ENCODE measurements at places on chromosomes 11 and 22.

GRCh38 chr22:25892678-25893077 lies 150.7 kb downstream of the MYO18B start:
- no peak for DNase-seq

DNA sequence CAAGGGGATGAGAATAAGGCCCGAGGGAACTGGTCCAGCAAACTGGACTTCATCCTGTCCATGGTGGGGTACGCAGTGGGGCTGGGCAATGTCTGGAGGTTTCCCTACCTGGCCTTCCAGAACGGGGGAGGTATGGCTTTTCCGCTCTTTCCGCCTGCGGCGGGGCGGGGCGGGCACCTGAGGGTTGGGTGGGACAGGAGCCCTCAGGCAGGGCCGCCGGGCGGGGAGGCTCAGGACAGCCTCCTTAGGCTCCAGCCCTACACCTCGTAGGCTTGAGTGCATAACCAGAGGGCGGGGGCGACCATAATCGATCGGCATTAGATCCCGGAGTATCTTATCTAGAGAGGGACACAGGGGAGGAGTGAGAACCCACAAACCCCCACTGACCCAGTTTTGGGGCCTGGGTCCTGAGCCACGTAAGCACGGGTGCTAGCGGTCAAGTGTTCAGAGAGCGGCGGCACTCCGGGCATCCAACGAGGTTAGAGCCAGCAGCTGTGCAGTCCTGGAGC lies 4.9 kb downstream of the SLC6A5 start:
- DNase-seq: no peak

DNA sequence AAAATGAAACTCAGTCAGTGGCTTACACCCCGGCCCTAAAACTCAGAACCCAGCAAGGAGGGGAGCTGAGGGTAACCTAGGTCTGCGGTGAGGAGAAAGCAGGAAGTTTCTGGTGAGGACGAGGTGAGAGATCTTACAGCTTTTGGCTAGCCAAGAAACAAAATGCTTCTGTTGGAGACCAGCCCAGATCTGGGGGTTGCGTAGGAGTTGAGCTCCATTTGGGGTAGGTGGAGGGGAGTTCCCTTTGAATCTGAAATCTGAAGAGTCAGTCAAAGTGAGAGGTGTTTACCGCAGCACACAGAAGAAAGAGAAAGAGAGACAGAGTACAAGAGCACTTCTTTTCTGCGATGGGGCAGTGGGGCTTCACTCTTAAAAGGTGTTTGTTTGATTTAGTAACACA lies 29.6 kb downstream of the EHF start:
- peak; percentile 19 for DNase-seq

DNA sequence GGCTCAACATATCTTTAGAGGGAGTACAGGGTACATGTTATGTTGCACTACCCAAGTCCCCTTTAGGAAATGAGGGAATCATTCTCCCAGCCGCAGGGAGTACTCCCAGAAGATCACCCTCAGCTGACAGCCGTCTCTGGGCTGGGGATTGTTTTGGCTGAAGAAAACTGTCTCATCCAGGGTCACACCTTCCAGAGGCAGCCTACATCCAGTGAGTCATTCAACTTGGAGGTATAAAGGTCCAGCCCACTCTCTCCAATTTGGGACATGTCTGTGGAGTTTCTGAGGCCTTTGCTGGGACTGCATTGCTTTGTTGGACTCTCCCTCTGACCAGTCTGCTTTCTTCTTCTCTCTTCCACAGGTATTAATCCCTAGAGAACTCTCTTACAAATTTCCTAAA lies 42.1 kb downstream of the RASSF10 start:
- DNase-seq: no peak

DNA sequence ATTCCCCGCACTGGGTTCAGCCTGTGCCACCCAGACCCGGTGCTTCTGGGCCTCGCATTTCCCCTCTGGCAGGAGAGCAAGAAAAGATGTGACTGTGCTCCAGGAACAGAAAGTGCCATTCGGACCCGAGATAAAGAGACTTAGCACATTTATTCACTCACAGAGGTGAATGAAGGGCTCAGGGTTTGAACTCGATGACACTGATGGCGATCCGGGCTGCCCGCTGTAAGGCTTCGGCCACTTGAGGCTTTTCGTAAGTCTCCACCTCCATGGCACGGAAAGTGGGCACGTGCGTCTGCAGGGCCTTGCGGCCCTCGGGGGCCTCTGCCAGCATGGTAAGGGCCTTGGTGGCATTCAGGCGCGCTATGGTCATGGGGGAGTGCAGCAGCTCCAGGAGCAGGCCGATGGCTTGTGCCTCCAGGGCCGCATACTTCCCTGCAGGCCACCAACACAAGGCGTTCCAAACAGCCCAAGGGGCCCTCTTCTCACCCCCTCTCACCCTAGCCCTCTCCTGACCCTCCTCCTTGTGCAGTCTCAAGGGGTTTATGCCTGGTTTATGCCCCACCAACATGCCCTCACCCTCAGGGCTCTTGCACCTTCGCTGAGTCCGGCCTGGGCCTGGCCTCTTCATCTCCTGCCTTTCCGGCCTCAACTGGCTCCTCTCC lies 10.9 kb upstream of the GNAZ start:
- no peak for DNase-seq

GRCh38 chr11:85965202-85965601 lies 103.7 kb downstream of the PICALM start:
- DNase-seq: no peak

DNA sequence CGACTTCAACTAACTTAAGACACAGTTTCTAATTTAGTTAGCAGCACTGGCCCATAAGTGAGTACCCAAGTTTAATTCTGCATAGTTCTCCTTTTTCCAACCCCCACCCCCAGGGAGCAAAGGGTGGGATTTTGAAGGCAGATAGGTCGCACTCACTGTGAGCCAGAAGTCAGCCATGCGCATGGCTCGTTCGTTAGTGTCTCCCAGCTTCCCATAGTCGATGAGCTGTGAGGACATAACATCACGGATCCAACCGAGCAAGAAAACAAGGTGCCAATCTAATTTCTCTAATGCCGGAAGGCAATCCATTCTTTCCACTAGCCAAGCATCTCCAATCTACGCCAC lies 577 bp downstream of the MRPL17 start:
- DNase-seq: no peak

DNA sequence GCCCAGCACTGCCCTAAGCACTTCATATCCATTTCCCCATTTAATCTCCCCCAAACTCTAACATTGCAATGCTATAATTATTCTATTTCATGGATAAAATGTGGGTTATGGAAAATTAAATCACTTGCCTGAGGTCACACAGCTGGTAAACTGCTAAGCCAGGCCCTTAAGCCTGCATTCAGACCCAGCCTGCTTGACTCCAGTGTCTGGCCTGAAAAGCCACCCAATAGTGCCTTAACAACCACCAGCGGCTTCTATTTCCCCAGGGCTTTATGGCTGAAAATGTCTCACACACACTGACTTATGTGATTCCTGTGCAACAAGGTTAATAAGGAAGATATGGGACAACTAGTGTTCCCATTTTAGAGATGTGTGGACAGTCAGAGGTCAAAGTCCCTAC lies 178.5 kb upstream of the SNX19 start:
- no peak for DNase-seq

GRCh38 chr11:7490535-7490934 lies 5.2 kb downstream of the OLFML1 start:
- no peak for DNase-seq

- DNase-seq: no peak
Observed at GRCh38 chr11:33774736-33775466, 581 bp upstream of the FBXO3 start.

Measured in germinal center (tissue), 1 donor.